HFFc6 (cell line): ENCODE measurements at places on chromosomes 3 and 15. TPM values are rescaled to one million over a fixed set of nuclear protein-coding genes. Genes with fewer than 3 reads are reported as not detected.
A peak's percentile ranks its signal among the peaks of the same experiment; 100 is the strongest.

GADL1 gene
- not detected in 3 replicates for total RNA-seq

PLSCR2 gene
- total RNA-seq: not detected in 3 replicates

CLSTN2 gene
- not detected in 3 replicates for total RNA-seq

PCLAF gene
- 23.8 to 51.4 TPM (median 43.7 TPM) in 3 replicates for total RNA-seq

PLA2G4D gene
- total RNA-seq: not detected in 3 replicates

TPRG1 gene
- total RNA-seq: 0.32 TPM in 1 of 3 replicates, not detected in the others

TTLL13 gene
- total RNA-seq: 0.07 TPM in 1 of 3 replicates, not detected in the others

DNA sequence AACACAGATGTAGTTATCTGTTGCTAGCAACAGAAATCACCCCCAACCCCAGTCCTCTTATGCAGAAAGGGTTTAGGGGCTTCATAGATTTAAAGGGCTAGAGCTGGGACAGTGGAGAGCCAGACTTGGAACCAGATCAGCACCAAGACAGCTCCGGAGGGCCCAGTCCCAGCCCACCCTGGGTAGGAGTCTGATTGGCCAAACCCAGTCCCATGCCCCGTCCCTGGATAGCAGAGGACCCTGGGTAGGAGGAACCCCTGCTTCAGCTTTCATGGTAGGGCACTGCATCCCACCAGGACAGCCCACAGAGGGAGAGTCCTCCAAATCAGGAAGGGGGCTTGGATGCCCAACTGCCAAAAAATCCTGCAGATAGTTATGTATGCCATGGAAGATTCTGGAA, 103.0 kb downstream of the CORO2B start:
- DNase-seq: no peak

DNA sequence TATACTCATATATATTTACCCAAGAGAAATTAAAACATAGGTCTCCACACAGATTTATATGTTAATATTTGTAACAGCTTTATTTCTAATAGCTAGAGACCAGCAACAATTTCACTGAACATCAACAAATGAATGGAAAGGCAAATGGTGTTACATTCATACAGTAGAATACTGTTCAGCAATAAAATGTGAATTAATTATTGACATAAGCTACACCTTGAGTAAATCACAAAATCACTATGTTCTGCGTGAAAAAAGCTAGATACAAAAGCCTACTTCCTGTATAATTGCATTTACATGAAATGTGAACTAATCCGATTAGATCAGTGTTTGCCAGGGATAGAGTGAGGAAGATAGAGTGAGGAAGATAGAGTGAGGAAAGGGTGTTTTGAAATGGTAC, 945.7 kb downstream of the SQOR start:
- no peak for DNase-seq

GRCh38 chr3:181930105-181930504, 218.4 kb downstream of the SOX2 start:
- DNase-seq: no peak

DNA sequence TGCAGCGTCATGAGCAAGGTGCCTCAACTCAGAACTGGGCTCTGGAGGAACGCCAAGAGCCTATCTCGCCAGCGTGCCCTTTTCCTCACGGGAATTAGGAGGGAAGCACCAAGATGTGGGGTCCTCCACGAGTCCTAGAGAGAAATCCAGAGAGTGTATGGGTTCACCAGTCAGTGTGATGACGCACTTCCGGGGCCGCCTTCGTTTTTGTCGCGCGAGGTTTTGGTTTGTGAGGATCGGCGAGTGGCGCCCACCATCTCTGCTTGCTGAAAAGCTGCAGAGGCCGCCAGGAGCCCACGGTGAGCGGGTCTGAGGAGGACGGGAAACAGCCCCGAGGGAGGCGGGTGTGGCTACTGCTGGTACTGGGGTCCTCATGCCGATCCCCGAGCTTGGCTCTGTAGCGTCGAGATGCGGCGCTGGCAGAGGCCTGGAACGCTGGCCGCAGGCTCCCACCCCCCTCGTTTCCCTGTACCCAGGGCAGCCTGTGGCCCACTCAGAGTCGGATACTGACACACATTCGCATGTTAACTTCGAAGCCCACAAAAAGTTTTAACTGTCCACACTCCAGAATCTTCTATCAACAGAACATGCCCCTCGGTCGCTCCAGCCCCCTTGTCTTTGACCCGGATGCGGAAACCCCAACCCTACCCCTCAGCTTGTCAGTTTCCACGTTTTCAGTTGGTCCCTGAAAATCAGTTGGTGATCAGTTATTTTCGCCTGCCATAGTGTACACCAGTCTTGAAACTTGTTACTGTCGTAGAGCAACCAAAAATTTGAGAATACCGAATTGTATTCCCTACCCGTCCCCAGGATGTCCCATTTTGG, 30.4 kb downstream of the ZNF662 start:
- no peak for DNase-seq

GRCh38 chr15:31307270-31308184, 19.1 kb upstream of the KLF13 start:
- DNase-seq: no peak

GRCh38 chr15:66906668-66907614, 158.5 kb upstream of the SMAD3 start:
- DNase-seq: no peak

DNA sequence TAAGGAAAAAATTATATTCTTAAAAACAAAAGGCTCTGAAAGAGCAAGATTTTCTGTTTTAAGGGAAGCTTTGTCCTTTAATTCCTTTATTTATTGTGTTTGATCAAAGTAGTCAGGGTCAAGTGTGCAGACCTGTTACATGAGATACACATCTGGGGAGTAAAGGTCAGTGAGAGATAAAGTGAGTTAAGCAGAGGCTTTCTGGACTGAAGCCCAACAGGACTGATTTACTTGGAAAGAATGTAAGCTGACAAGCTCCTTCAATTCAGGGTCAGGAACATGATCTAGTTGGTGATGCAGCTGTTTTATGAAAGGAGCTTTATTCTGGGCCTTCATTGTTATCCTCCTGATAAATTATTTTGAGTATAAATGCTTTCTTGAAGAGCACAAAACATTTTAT, 20.7 kb upstream of the OTOL1 start:
- no peak for DNase-seq

- DNase-seq: no peak
Observed at GRCh38 chr3:17844236-17844635, 101.8 kb upstream of the TBC1D5 start.

- no peak for DNase-seq
Observed at GRCh38 chr15:77406846-77407245, 13.1 kb downstream of the PEAK1 start.

DNA sequence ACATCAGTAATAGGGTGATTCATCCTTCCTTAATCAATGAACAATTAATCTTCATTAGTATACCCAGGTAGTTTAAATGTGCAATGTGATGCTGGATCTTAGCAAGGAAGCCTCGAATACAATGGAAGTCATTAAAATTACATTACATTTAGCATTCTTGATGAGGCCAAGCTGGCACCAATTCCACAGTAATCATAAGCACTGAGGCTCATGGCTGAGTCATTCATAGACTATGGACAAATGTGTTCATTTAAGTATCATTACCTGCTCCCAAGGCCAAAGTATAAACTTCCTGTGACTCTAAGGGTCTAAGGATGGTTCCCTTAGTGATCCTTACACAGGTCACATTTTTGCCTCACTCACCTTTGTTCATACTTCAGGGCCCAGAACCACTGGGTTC, 266.4 kb upstream of the CDIN1 start:
- DNase-seq: peak; percentile 20

DNA sequence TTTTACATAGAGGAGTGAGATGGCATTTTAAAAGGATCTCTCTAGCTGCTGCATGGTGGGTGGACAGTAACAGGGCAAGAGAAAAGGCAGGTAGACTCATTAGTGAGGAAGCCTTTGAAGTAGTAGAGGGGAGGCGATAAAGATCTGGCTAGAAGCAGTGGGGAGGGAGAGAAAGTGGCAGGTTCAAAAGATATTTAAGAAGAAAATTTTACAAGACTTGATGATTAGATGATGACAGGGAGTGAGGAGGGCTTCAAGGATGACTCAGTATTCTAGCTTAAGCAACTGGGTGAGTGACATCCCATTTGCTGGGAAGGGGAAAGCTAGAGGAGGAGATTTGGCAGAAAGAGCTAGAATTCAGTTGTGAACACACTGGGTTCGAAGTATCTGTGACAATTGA, 3.8 kb upstream of the BRPF1 start:
- no peak for DNase-seq

GRCh38 chr3:31848911-31849310, 132.2 kb downstream of the OSBPL10 start:
- no peak for DNase-seq

- peak; percentile 68 for DNase-seq
Observed at GRCh38 chr3:124258057-124258500, 266.2 kb upstream of the ROPN1 start.

DNA sequence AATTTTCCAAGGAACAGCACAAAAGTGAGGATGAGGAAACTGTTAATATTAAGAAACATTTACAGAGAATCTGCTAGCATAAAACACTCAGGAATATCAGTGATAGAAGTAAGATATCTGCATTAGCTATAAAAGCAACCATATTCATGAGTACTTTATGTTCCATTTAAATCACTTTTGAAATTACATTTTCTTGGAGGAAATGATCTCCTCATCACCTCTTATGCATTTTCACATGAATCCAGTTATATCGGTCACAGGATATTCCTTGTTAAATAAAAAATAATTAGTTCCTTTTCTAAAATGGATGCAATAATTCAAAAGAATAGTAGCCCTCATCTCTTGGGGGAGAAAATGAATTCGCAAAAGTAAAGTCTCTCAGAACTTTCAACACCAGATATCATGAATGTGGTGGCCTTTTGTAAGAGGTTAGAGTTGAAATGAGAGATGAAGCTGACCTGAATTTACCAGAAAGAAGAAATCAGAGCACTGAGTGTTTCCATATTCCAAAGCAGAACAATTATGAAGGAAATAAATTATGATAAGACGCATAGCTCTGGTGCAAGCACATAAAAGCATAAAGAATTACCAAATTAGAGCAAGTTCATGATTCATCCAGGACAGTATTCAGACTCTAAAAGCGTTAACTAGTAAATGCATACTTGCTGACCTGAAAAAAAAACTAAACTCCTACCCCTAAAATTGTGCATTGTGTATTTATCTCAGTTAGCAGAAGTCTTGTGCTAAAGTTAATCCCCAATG, 321.9 kb upstream of the CCDC54 start:
- no peak for DNase-seq

DNA sequence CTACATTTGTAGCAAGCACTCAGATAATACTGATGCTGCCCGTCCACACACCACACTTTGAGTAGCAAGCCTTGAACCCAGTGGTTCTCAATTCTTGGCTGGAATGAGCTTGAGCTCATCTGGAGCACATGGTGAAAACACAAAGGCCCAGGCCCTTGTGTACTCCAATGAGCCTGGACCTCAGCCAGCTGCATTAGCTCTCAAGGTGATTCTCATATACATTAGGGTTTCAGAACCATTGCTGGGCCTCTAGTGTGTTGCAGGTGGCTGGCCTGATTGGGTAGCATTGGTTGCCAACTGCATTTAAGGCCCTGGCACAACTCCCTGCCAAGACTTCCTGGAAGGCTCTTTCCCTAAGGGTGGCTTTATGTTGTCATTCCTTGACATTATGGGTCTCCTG, 23.4 kb upstream of the ZFAND6 start:
- no peak for DNase-seq

DNA sequence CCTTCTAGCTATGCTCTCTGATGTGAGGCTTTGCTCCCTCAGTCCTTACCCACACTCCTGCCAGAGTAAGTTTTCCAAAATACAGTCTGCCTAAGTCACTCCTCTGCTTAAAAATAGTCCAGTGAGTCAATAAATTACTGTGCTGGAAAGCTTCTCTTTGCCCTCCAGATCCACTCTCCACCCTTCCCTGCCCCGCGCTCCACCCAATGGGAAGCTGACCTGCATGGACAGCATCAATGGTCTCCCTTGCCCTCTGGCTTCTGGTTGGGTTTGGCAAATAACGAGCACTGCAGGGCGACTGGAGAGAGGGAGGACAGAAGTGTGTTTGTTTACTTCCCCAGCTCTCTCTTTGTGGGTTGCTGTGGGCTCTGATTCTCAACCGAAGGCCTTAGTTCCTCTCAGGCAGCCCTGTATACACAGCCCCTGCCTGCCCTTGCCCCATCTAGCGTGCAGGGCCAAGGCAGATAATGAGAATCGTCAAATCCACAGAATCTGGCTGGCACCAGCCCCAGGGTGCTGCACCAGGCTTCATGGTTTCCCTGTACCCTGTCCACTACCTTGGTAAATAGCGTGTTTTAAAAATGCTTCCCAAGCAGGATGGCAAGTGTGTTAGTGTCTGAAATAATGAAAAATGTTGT, 110.4 kb downstream of the ADAMTSL3 start:
- DNase-seq: no peak

GRCh38 chr15:74573987-74574386, 33.0 kb downstream of the ARID3B start:
- DNase-seq: no peak

GRCh38 chr15:92629975-92630626, 25.5 kb downstream of the FAM174B start:
- no peak for DNase-seq

GRCh38 chr3:151062611-151063010, 22.9 kb upstream of the MED12L start:
- DNase-seq: no peak

- DNase-seq: no peak
Observed at GRCh38 chr3:152870027-152870426, 35.1 kb downstream of the P2RY1 start.

- no peak for DNase-seq
Observed at GRCh38 chr15:50168783-50169411, 13.1 kb upstream of the SLC27A2 start.

GRCh38 chr3:32822609-32823498, 5.1 kb downstream of the TRIM71 start:
- DNase-seq: no peak

DNA sequence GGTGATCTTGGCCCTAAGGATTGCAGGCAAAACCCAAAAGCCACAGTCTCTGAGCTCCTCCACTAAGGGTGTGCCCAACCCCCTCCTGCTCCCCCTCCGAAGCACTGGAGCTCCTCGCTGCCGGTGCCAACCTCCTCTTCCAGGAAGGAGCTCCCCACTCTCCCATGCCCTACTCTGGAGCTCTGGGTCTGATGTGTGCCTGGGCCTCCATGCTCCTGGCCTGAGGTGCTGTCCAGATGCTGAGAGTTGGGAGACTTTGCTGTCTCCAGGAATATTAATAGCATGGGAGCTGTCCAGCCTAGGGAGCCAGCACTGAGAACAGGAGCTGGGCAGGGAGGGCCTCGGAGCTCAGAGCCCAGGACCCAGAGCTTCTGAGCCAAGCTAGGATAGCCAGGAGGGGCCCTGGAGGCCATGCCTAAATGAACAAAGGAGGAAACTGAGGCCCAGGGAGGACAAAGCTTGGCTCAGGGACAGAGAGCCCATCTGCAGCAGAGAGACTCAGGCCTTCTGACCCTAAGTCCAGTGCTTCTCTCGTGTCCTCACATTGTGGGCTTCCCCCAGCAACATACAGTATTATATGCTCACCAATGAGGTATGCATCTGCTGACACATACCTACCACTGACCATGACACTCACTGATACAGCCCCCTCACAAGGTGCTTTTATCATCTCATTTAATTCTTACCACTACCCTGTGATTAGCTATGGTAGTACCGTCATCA, 36.9 kb upstream of the HERC1 start:
- peak; percentile 83 for DNase-seq

GRCh38 chr3:88991496-88991895, 115.9 kb upstream of the EPHA3 start:
- no peak for DNase-seq

- no peak for DNase-seq
Observed at GRCh38 chr3:36866368-36866767, 78.5 kb downstream of the TRANK1 start.
